ENCODE measurements at places on chromosomes 6 and 20.
A peak's percentile ranks its signal among the peaks of the same experiment; 100 is the strongest.

- peak; percentile 21 for DNase-seq
Observed at GRCh38 chr6:163756079-163756478, 341.6 kb downstream of the QKI start.

DNA sequence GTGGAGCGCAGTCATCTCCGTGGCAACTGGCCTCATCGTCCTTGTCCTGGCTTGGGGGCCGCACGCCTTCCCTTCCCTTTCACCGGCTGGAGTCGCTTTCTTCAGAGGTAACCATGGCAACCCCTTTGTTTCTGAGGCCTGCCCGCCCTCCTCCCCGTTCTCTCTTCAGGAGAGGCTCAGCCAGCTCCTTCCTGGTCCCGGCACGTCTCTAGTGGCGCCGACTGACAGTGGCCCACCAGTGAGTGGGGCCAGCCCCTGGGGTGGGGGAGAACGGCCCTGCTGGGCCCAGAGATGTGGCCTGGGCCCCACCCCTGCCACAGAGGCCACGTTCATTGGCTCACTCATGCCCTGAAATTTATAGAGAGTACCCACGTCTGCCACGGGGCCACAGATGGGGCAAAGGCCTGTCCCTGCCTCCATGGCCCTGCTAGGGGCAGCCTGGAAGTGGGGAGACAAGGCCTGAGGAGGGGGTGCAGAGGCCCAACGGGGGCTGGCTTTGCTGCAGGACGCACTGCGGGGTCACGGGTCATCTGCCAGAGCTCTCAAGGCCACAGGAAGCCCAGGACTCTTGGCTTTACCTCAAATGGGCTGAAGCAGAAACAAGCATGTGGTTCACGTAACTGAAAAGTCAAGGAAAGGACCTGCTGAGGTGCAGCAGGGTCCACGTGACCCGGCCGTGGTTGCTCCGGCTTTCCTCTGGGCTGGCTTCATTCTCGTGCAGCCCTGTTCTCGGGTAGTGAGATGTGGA is 1.4 kb upstream of the OSBPL2 start:
- DNase-seq: no peak

GRCh38 chr6:44151348-44152108 is 7.1 kb upstream of the CAPN11 start:
- peak; percentile 62 for DNase-seq

GRCh38 chr6:135280375-135281136 is 99.4 kb downstream of the MYB start:
- peak; percentile 70 for DNase-seq

DNA sequence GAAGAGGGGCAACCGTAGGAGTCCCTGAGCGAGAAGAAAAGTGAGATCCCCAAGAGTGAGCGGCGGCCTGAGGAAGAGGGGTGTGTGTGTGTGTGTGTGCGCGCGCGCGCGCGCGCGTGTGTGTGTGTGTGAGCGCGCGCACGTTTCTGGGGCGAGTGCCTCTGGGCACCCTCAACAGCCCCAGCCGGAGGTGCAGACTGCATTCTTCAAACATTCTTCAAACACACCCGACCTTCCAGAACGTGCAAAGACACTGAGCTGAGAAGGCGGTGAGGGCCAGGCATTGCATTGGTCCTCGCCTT is 76.2 kb upstream of the FOXP4 start:
- no peak for DNase-seq

GRCh38 chr20:40319741-40320516 is 369.1 kb downstream of the MAFB start:
- no peak for DNase-seq

DNA sequence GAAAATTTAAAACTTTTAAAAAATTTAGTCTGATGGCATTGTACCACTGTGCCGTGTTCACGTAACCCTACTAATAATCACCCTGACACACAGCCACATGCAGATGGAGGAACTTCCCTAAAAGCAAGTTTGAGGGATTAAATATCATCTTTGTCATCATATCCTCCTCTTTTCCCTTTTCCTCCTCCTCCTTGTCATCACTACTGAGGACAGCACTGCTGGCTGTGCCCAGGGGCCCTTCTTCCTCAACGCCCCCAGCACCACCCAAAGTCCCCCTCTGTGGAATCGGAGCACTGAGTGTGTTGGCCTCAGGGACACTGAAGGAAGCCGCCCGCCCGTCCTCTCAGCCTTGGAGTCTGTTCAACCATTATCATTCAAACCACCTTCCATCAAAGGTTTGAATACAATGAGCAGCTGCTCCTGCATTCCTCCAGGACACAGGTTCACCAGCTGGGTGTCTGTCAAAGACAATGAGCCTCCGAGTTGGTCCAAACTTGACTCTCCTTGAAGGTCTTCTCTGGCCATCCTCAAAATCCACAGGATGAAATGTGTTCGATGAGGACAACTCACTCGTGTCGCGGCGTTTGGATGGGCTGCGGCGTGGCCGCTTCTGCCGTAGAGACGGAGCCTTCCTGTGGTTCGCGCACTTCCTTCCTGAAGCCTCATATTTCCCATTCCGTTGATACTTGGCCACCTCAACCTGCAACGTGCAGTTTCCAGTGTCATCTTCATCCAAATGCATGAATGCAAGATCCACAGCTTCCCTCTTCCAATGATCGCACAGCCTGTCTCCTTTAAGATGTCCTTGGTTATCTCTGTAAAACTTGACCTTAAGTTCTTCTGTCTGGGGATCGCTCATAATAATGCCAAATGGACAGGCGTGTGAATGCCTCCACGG is 23.3 kb downstream of the NQO2 start:
- no peak for DNase-seq

- DNase-seq: peak; percentile 100
Observed at GRCh38 chr20:50308513-50309279, 118.1 kb downstream of the CEBPB start.

DNA sequence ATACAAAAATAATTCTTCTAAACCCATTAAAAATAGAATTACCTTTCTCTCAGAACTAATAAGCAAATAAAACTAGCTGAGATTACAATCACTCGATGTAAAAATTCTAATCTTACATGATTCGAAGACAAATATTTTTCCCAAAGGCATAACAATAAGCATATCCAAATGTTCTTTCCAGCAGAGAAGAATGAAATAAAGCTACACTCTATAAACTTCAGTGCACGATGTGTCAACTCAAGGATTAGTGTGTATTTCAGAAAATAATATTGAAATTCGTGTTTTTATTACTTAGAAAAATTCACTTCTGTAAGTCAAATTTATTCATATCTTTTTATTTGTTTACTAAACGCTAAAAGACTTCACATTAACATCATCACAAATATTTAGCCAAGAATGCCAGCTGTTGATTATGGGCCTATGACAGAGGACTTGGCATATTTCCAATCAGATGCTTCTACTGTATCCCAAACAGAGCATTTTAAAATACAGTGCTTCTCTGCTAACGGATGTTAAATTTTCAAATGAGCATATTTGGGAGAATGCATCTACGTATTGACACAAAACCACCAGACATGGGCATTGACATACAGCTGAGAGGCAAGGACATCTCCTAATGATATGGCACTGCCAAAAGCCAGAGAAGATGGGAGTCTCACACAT is 54.7 kb upstream of the PDE7B start:
- peak; percentile 7 for DNase-seq

- peak; percentile 72 for DNase-seq
Observed at GRCh38 chr6:7157752-7158616, 50.2 kb downstream of the RREB1 start.

GRCh38 chr20:58898629-58899408 is 46.3 kb downstream of the GNAS start:
- no peak for DNase-seq

DNA sequence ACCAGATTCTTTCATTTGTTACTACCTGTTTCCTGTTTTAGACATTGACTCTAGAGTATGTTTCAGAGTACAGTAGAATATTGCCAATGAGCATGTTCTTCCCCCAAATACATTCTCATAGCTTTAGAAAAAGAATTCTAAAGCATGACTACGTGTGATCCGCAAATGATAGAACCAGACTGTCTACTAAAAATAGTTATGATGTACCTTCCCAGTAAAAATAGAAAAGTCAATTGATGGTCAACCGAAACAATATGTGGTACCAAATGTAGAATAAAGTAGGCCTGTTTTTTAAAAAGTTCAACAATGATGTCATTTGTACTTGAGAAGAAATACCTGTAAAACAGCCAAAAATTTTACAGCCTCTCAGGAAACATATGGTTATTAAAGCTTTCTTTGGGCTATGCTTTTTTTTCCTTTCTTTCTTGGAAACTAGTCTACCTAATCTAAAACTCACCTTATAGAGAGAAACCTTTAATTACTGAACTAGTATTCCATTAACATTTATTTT is 130.1 kb upstream of the MTHFD1L start:
- no peak for DNase-seq

GRCh38 chr20:17863577-17864292 is 104.9 kb downstream of the SNX5 start:
- peak; percentile 52 for DNase-seq

- no peak for DNase-seq
Observed at GRCh38 chr6:156438350-156438923, 338.7 kb upstream of the ARID1B start.

GRCh38 chr6:40517654-40518053 is 69.5 kb downstream of the LRFN2 start:
- no peak for DNase-seq

- DNase-seq: no peak
Observed at GRCh38 chr20:43046966-43047365, 142.7 kb downstream of the PTPRT start.

DNA sequence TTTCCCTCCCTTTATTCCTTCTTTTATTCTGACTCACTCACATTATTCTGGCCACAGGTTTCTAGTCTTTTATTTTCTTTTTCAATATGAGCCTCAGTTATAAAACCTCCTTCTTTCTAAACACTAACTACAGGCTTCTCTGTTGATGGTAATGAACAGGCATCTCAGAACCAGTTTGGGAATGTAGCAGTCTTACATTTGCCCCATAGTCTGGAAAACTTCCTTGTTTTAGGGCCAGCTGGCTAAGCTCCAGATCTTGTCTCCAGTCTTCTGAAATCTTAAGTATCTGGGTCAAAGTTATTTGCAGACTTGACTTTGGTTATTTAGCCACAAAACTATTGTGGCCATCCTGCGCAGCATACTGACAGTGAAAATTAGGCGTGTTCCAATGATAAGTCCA is 97.0 kb upstream of the MAN1A1 start:
- DNase-seq: peak; percentile 75

GRCh38 chr6:106181664-106182418 is 95.7 kb downstream of the PRDM1 start:
- DNase-seq: peak; percentile 88

DNA sequence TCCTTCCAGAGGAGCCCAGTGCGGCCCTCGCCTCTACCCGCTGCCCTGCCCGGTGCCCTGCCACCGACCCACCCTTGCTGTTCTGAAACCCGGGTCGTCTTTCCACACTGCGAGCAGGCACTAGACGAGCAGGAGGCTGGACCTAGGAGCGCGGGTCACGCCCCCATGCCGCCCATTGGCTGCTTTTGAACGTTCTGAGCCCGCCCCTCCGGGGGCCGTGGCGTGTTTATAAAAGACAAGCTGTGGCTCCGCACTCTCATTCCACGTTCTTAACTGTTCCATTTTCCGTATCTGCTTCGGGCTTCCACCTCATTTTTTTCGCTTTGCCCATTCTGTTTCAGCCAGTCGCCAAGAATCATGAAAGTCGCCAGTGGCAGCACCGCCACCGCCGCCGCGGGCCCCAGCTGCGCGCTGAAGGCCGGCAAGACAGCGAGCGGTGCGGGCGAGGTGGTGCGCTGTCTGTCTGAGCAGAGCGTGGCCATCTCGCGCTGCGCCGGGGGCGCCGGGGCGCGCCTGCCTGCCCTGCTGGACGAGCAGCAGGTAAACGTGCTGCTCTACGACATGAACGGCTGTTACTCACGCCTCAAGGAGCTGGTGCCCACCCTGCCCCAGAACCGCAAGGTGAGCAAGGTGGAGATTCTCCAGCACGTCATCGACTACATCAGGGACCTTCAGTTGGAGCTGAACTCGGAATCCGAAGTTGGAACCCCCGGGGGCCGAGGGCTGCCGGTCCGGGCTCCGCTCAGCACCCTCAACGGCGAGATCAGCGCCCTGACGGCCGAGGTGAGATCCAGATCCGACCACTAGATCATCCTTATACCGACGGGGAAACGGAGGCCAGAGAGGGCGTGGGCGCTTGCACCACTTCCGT is at the start of gene ID1:
Gene ID1 (plus strand): TSS at position 259 of the 871 bp plus-strand sequence. CDS start 99 bp downstream, at position 358.
- DNase-seq: peak; percentile 93

GRCh38 chr6:130947464-130947863 is 115.6 kb downstream of the EPB41L2 start:
- DNase-seq: no peak

DNA sequence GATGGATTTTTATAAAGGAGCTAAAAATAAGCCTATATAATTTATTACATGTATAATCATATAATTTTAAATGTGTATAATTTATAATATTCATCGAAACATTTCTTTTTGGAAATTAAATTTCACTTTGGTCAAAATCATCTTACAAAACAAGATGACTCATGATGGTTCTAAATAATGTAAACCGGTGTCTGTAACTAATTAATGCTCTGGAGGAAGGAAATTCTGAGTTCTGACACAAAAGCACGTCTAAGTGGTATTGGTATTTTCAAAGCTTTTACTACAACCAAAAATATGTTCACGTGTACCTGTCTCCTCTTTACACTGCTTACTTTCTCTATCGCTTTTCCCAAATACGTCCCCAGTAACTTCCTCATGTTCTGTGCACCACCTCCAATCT is 134.1 kb downstream of the MTHFD1L start:
- no peak for DNase-seq

DNA sequence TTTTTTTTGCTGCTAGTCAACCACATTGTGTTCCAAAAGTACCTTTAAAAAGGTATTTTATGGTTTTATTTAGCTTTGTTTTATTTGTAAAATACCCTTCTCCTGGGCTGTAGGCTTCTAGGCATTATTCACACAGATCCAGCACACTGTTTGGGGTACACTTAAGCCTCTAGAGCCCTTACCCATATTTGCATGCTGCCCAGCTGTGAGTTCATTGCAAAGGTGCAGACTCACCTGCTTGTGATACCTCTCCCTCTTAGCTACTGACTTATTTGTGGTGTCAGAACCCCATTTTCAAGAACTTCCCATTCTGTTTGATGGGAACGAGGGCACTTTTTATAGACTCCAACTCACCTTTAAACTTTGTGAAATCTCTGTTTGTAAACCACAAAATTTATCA is 69.8 kb downstream of the RIN2 start:
- no peak for DNase-seq

DNA sequence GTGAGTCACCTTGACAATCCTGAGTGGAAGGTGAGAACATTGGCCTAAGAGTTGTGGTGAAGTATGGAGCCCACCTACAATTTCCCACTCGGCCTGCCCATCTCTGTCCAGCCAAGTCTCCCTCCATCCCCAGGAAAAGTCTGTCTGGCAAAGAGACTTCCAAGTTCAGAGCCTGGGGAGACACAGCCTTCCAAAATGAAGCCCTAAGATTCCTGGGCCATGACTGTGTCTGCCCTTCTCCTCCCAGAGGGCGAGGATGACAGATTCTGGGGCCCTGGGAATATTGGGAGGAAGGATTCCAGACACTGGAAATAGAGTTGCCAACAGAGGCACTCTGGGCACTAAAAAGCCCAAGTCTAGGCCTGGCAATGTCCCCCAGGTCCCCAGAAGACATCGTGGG is 176.8 kb downstream of the NFATC2 start:
- peak; percentile 92 for DNase-seq

- peak; percentile 44 for DNase-seq
Observed at GRCh38 chr6:110662490-110663211, 152.6 kb downstream of the CDK19 start.
